ENCODE measurements at places on chromosomes 5 and 9. TPM values are rescaled to one million over a fixed set of nuclear protein-coding genes. Genes with fewer than 3 reads are reported as not detected.

GRCh38 chr5:78280261-78280660 is 14.2 kb downstream of the AP3B1 start:
- no peak overlapping the region for H3K4me3 ChIP-seq
- no peaks in the 10 kb centered on the region for H3K4me1 ChIP-seq
- H3K27ac ChIP-seq, result no peak overlapping the region
- no peaks in the 10 kb centered on the region for H3K36me3 ChIP-seq

DNA sequence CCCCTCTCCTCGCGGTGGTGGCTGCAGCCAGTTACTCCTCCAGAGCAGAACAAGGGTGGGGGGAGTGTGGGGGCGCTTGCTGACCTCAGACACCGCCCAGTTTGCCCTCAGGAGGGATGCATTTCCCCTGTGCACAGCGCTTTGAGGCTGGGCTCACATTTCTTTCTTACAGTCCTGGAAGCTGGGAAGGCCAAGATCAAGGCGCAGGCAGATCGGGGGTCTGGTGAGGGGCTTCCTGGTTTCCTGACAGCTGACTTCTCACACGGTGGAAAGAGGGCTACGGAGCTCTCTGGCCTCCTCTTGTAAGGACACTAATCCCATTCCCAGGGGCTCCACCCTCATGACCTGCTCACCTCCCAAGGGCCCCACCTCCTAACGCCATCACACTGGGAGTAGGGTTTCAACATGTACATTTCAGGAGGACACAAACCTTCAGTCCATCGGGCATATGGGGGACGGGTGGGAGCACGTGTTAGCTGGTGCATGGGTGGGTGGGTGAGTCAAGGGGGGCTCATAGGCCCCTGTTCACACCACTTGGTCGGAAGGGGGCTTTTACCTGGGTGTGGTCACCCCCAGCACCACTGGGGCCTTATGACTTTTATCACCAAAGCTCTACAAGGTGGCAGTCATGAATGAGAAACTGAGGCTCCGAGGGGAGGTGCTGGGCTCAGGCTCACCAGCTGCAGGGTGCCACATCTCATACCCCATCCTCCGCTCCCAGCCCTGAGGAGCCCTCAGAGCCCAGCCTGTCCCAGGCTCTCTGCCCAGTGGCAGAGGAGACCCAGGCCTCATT is 7.7 kb upstream of the SCGB3A1 start:
- no peak overlapping the region for H3K4me3 ChIP-seq
- no peaks in the 10 kb centered on the region for H3K27me3 ChIP-seq
- no peak for DNase-seq
- peaks cover 9% of the 10 kb centered on the region for H3K4me1 ChIP-seq
- no peak overlapping the region for H3K27ac ChIP-seq

DNA sequence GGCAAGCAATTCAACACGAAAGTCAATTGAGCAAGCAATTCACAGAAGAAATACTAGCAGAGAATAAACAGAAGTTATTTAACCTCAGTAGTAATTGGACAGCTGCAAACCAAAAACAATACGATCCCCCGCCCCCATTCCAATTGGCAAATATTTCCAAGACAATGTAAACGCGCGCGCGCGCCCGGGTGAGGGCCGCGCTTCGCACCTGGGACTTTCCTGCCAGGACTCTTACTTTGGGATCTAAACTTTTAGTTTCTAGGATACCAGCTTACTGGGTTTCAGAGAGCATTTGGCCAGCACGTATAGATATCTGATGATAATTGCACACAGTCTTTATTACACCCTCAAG is 8.6 kb downstream of the RUFY1 start:
- H3K36me3 ChIP-seq, result peaks cover 19% of the 10 kb centered on the region
- no peak overlapping the region for H3K4me3 ChIP-seq
- H3K27me3 ChIP-seq, result no peaks in the 10 kb centered on the region
- no peaks in the 10 kb centered on the region for H3K4me1 ChIP-seq
- peak; percentile 51 for DNase-seq

DNA sequence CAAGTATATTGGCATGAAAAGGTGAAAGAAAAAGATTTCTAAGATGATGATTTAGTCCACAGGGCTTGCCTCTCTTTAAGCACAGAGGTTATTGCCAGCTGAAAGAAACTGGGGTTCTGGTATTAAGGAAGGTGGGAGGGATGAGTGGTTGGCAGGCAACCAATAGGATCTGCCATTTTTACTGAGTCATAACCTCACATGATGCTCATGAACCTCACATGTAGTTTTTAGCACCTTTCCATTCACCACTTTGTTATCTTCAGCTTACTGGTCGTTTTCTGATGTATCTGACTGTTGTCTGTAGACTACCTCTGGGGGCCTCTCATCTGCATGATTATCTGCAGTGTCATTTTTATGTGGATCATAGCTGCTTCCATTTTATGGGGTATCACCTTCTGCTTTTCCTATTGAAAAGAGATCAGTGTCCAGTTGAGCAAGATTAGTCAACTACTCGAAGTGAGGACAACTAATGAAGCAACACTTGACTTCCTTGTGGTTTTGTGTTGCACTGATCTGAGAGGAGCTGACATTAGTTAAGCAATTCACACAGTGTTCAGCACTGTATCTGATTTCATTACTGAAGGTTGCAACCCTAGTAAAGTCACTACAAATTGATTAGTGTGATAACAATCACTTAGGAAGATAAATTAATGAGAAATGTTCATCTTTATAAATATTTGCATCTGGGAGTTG is 186.3 kb downstream of the SGCD start:
- no peaks in the 10 kb centered on the region for H3K4me1 ChIP-seq
- peaks cover 4% of the 10 kb centered on the region for H3K27me3 ChIP-seq
- H3K27ac ChIP-seq, result no peak overlapping the region
- no peaks in the 10 kb centered on the region for H3K36me3 ChIP-seq
- H3K4me3 ChIP-seq, result no peak overlapping the region

- H3K4me3 ChIP-seq, result no peak overlapping the region
- no peaks in the 10 kb centered on the region for H3K36me3 ChIP-seq
- H3K27ac ChIP-seq, result no peak overlapping the region
- no peak for DNase-seq
Measured at GRCh38 chr5:171081319-171081718, 219.5 kb downstream of the RANBP17 start.

GRCh38 chr5:127019928-127020327 is 10.4 kb downstream of the MARCHF3 start:
- no peak for DNase-seq
- H3K27me3 ChIP-seq, result no peaks in the 10 kb centered on the region
- H3K4me1 ChIP-seq, result no peaks in the 10 kb centered on the region
- H3K4me3 ChIP-seq, result no peak overlapping the region

- no peaks in the 10 kb centered on the region for H3K36me3 ChIP-seq
- no peaks in the 10 kb centered on the region for H3K27me3 ChIP-seq
- no peak for DNase-seq
- no peak overlapping the region for H3K27ac ChIP-seq
- H3K4me3 ChIP-seq, result no peak overlapping the region
Measured at GRCh38 chr5:32754284-32754683, 43.2 kb downstream of the NPR3 start.

GRCh38 chr9:27799326-27799725 is 226.0 kb upstream of the C9orf72 start:
- H3K27ac ChIP-seq, result no peak overlapping the region
- H3K27me3 ChIP-seq, result no peaks in the 10 kb centered on the region
- H3K4me3 ChIP-seq, result no peak overlapping the region
- no peaks in the 10 kb centered on the region for H3K4me1 ChIP-seq
- no peaks in the 10 kb centered on the region for H3K36me3 ChIP-seq

- no peak overlapping the region for H3K4me3 ChIP-seq
- H3K4me1 ChIP-seq, result peaks cover 4% of the 10 kb centered on the region
- H3K27me3 ChIP-seq, result no peaks in the 10 kb centered on the region
- no peaks in the 10 kb centered on the region for H3K36me3 ChIP-seq
- no peak for DNase-seq
- H3K27ac ChIP-seq, result no peak overlapping the region
Measured at GRCh38 chr5:136086783-136087566, 45.7 kb upstream of the SMAD5 start.

DNA sequence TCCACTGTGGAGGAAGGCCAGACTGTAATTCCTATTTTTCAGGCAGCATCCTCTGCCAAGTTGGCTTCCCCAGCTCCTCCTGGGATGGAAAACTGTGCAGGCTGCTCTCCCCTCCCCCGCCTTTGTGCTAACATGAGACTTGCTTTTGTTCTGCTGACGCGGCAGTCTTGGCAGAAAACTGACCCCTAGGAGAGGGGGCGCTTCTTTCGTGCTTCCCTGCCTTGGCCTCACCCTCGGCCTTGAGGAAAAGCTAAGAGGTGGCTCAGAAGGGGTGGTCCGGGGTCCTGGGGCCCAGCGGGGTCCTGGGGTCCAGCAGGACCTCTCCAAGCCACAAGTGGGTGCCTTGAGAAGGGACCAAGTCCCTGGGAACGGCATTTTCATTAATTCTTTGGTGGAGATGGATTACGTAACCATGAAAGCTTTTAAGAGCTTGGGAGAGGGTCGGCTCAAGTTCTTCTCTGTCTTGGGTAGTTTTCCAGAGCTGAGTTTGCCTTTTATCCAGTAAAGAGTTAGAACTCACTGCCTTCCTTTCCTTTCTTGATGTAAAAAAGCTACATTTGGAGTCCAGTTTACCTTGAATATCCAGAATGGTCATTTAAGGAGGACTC is 51.0 kb downstream of the SH3PXD2B start:
- peak overlapping the region; percentile 42 for H3K27ac ChIP-seq
- H3K4me3 ChIP-seq, result no peak overlapping the region
- no peaks in the 10 kb centered on the region for H3K4me1 ChIP-seq
- H3K36me3 ChIP-seq, result no peaks in the 10 kb centered on the region
- no peaks in the 10 kb centered on the region for H3K27me3 ChIP-seq

DNA sequence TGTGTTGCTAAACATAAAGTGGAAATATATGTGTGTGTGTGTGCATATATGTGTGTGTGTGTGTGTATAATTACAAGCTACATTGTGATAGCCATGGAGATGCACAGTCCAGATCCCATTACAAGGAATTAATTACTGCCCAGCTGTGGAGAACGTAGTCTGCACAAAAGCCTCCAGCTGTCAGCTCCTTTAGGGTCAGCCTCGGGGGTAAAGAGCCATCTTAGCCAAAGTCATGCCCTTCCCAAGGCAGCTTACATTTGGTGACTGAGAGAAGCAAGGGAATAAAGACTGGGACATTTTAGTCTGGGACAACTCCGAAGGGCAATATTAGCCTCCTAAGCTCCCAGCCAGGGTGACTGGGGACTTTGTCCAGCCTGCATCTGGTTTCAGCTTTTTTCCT is 21.9 kb upstream of the FOCAD start:
- no peak overlapping the region for H3K27ac ChIP-seq
- no peaks in the 10 kb centered on the region for H3K27me3 ChIP-seq
- DNase-seq, result no peak
- H3K36me3 ChIP-seq, result no peaks in the 10 kb centered on the region
- H3K4me1 ChIP-seq, result no peaks in the 10 kb centered on the region

GRCh38 chr5:79809743-79810142 is 120.1 kb downstream of the CMYA5 start:
- no peaks in the 10 kb centered on the region for H3K36me3 ChIP-seq
- no peak overlapping the region for H3K4me3 ChIP-seq
- H3K27me3 ChIP-seq, result no peaks in the 10 kb centered on the region

GRCh38 chr9:121996783-121997182 is 96.3 kb downstream of the TTLL11 start:
- H3K36me3 ChIP-seq, result no peaks in the 10 kb centered on the region
- H3K4me1 ChIP-seq, result peaks cover 4% of the 10 kb centered on the region
- DNase-seq, result no peak
- no peaks in the 10 kb centered on the region for H3K27me3 ChIP-seq
- no peak overlapping the region for H3K4me3 ChIP-seq
- no peak overlapping the region for H3K27ac ChIP-seq

- H3K4me1 ChIP-seq, result no peaks in the 10 kb centered on the region
- no peak overlapping the region for H3K27ac ChIP-seq
- no peak for DNase-seq
- H3K27me3 ChIP-seq, result no peaks in the 10 kb centered on the region
- H3K4me3 ChIP-seq, result no peak overlapping the region
Measured at GRCh38 chr5:22319798-22320197, 533.3 kb downstream of the CDH12 start.

GRCh38 chr5:141496038-141496437 is 7.2 kb downstream of the PCDHGC5 start:
- H3K4me1 ChIP-seq, result no peaks in the 10 kb centered on the region
- no peak for DNase-seq
- no peak overlapping the region for H3K4me3 ChIP-seq

DNA sequence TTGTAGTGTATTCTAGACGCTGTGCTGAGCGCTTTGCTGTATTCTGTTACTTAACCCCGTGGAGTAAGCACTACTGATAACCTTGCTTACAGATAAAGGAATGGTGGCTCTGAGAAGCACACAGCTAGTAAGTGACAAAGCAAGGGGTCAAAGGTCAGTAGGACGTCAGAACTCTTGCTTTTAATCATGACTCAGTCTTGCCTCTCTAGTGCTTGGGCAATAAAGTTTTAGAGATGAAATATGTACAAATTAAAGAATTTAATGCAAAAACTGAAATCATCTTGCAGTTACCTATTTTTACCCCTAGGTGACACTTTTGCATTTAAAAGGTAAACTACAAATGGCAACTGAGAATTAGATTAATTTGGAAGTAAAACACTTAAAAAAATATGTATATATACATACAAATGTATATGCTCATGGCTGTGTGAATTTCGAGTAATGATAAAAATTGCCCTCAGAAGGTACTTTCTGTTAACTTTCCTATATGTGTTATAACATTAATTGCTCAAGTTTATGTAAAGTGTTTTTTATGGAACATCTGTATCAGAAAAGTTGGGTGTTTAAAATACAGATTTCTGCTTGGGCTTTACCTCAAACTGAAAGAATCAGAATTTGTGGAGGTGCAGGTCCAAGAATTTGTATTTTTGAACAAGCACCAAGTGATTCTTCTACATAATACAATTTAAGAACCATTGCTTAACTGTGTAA is 175.1 kb upstream of the DAB2 start:
- H3K27me3 ChIP-seq, result no peaks in the 10 kb centered on the region
- peaks cover 3% of the 10 kb centered on the region for H3K4me1 ChIP-seq
- no peaks in the 10 kb centered on the region for H3K36me3 ChIP-seq
- H3K27ac ChIP-seq, result no peak overlapping the region
- no peak overlapping the region for H3K4me3 ChIP-seq

The OGN gene
- 1.4 TPM for polyA plus RNA-seq

The LCN12 gene
- 16.5 TPM for polyA plus RNA-seq

The PCDH12 gene
- polyA plus RNA-seq, result 1.6 TPM

The OBP2B gene
- not detected for polyA plus RNA-seq

The SUSD3 gene
- 0.27 TPM for polyA plus RNA-seq

The HRCT1 gene
- 1.5 TPM for polyA plus RNA-seq

Data from pancreas (tissue), 10 donors.